NCI-H2029 (cell line): ENCODE measurements at places on chromosomes 7 and 10.

DNA sequence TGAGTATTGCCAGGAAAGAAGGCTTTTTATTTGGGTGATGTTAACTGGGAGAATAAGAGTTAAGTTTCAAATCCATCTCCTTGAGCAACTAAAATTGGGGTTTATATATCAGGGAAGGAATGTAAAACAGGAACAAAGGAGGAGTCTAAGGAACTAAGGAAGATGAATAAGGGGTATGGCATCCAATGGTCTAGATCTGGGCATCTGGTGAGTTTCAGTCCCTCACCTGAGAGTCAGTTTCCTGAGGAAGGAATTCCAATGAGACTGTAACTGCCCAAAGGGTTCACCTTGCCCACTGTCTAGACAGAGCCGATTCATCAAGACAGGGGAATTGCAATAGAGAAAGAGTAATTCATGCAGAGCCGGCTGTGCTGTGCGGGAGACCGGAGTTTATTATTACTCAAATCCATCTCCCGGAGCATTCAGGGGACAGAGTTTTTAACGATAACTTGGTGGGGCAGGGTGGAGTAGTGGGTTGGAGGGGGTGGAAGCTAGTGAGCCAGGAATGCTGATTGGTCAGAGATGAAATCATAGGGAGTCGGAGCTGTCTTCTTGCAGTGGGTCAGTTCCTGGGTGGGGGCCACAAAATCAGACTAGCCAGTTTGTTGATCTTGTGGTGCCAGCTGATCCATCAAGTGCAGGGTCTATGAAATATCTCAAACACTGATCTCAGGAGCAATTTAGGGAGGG, 188.3 kb upstream of the STK17A start:
- no peak for DNase-seq

DNA sequence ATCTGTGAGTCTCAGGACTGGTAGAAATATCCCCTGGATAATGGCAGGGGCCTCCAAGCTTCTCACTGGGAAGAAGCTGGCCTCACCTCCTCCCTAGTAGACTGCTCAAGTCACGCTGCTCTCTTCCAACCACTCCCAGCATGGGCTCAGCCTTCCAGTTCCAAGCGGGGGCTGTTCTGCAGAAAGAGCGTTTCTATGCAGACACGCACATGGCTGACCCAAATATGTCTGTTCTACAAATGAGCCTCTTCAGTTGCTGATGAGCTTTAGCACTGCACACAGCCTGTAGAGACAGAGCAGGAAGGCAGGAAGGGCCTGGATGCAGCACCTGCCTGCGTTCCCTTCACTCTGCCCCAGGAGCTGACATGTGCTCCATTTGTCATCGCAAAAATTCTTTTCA, 523.9 kb upstream of the MGMT start:
- DNase-seq = no peak

- DNase-seq = no peak
Measured at GRCh38 chr10:67666416-67667034, 29.5 kb downstream of the CTNNA3 start.

GRCh38 chr10:16832351-16833080, 15.3 kb upstream of the RSU1 start:
- DNase-seq = peak; percentile 16

DNA sequence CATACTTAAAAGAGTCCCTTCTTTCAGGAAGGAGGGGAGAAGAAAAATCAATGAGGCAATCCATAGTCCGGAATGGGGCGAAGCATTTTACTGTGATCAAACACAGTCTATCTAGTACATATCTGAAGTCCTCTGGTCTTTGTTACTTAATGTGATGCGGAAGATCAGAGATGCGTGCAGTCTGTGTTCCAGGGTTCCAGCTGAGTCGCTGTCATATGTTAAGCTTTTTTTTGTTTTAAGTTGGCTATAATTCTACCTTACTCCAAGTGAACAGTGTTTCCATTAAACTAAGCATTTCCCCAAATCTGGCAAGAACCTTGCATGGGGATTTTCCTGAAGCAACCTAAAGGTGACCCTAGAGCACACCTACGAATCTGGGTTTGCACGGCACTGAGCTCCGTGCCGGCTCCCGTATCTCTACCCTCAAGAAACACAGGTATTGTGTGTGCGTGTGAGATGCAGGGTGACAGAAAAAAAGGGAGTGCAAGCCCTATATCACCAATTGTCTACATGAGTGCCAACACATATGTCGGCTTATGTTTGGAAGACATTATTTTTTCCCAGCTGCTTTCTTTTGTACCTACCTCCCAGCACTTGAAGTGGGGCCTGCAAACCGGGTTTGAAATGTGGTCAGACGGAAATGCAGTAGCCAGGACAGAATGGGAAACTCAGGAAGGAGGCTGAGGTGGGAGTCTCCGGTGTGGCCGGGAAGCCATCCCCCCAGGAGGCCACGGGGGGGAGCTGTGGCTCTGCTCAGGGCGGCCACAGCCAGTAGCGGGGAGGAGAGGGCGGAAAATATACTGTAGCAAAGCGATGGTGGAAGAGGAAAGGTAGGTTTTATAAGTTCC, 435.8 kb upstream of the MGMT start:
- no peak for DNase-seq

DNA sequence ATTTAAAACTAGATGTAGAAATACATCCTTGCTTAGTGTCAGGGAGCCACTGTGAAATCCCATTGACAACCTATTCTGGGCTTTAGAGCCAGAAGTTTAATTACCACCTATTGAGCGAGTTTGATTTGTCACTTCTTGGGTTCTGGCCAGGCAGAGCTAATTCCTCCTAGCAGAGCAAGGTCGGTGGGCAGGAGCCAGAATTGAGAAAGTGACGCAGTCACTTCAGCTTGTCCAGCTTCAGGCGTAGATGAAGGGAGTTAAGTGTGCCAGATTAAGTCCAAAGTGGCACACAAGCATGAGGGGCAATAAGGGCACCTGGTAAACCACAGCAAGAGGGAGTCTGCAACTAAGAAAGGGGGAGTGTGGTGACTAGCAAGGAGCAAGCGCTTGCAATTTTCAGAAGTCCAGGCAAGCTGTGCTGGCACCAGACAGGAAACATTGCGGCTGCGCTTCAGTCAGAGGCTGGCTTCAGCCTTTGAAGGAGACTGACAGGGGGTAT, 119.4 kb downstream of the ST7 start:
- peak; percentile 79 for DNase-seq

- DNase-seq = no peak
Measured at GRCh38 chr10:90417476-90418210, 440.2 kb downstream of the HTR7 start.

DNA sequence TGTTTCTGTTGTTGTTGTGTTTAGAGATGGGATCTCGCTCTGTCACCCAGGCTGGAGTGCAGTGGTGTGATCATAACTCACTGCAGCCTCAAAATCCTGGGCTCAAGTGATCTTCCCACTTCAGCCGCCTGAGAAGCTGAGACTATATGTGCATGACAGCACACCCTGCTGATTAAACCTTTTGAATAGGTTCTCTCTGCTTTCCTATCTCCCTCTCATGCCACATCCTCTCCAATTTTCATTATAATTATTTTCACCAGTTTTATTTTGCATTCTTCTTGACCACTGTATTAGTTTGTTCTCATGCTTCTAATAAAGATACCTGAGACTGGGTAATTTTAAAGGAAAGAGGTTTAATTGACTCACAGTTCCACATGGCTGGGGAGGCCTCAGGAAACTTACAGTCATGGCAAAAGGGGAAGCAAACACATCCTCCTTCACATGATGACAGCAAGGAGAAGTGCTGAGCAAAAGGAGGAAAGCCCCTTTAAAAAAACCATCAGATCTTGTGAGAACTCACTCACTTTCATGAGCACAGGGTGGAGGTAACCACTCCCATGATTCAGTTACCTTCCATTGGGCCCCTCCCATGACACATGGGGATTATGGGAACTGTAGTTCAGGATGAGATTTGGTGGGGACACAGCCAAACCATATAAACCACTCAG, 12.9 kb downstream of the AGK start:
- DNase-seq = no peak

DNA sequence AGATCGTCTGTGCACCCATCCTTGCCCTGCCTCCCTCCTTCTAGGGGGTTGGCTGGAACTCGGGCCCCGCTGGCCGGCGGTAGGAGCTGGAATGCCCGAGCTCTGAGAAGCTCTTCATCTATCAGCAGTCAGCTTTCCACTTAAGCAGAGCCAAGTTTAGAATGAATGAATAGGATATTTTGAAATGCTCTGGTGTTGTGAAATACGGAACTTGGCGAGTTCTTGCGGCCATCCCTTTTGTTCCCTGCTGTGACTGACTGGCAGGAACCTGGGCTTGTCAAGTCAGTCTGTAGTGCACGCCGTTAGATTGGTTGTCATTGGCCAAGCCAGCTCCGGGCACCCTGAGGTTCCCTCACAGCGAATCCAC, 33.3 kb downstream of the FOXK1 start:
- DNase-seq = no peak

DNA sequence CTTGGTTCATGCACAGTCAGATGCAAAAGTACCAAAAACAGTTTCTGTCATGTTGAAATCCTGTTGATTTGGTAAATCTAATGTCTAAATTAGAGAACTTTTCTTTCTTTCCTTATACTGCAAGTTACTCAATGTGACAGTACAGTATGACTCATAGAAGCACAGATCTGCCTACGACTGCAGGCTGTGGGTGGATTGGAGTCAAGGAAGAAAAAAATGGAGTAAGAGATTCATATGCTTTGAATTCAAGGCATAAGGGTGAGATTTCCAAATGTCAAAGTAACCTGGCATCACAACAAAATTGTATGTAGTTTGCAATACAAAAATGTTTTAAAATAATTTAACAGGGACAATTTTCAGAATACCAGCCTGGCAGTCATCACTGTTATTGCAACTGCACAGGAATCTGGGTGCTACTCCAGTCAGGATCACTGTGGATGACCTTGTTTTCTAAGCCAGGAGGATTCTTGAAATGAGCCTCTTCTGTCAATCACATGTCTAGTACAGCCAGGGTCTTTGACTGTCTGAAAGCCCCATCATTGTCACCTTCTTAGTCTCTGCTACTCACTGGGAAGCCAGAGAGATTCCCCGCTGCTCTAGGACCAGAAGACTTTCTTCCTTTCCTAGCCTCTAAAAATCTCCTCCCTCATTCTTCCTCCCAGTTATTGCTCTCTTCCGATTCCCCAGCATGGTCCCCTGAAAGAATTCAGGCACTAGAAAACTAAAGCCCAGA, 83.6 kb downstream of the CD36 start:
- DNase-seq = no peak

GRCh38 chr10:110753462-110753861, 109.3 kb downstream of the RBM20 start:
- DNase-seq = no peak

- no peak for DNase-seq
Measured at GRCh38 chr10:86062198-86062550, 304.4 kb downstream of the GRID1 start.

- no peak for DNase-seq
Measured at GRCh38 chr10:49322371-49323170, 23.6 kb downstream of the C10orf71 start.

DNA sequence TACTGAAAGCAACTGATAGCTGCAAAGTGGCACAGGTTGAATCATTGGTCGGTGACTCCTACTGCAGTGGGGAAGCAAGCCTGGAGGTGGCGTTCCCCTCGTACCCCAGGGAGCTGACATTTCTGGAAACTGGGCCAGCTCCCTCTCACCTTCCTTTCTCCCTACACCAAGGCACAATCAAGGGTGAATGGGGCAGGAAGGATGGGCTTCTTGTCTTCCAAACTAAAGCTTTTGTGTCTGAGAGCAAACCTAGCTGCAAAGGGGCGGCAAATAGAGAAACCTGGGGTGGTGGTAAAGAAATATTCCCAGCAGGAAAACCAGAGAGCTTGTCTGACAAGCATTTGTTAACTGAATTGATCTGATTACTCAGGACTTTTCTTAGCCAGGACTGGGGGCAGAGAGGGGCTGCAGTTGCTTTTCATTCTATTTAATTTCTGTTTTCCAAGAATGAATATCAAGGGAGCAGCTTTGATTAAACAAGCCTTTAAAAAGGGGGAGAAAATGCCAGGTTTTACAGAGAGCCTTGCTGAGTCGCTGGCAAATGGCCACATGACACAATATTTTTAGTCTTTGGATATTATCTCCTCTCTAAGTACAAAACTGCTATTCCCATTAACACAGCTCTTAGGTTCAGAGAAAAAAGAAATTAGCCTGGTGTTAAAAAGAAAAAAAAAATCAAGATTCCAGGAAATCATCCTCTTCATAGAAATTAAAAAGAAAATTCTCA, 27.8 kb downstream of the CDHR3 start:
- DNase-seq = no peak

- no peak for DNase-seq
Measured at GRCh38 chr10:128498746-128499145, 372.5 kb upstream of the MKI67 start.

GRCh38 chr7:22907805-22908204, 85.2 kb upstream of the TOMM7 start:
- no peak for DNase-seq

GRCh38 chr10:36345807-36346206, 703.7 kb upstream of the FZD8 start:
- DNase-seq = no peak

GRCh38 chr10:63320683-63321082, 145.1 kb downstream of the JMJD1C start:
- no peak for DNase-seq

DNA sequence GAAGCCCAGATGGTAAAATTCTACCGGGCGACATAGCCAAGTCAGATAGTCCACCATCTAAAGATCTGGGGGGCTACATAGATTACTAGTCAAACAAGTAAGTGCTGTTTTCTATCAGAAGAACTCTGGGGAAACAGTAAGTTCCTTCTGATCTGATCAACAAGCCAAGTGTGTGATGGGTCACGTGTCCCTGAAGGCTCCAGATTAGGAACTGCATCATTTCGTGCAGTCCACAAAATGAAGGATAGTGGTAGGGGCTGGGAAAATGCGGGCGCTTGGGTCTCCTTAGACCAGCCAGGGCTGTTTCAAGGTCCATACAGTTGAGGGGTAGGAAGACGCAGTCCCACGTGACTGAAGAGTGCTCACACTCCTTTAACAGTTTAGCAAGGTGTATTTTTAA, 1.8 kb upstream of the CHN2 start:
- no peak for DNase-seq

DNA sequence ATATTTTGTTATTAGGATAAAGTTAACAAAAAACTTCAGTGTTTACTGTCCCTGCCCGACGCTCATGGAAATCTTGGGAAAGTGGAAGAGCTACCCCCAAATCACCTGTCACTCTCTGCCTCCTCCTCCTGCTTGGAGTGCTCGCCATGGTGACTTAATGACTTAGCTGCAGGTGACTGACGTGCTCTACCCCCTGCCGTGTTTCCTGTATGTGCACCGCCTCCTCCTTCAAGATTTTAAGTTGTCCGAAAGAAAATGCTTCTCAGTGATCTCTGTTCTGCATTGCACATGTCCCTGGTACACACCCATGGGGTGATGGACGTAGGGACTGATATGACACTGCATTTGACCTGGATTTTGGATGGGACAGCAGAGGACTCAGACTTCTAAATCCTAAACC, 338.8 kb upstream of the SHH start:
- DNase-seq = no peak
